ENCODE measurements at places on chromosomes 2 and 18.

- no peak for DNase-seq
Observed at GRCh38 chr2:65030476-65031332, 25.5 kb upstream of the CEP68 start.

DNA sequence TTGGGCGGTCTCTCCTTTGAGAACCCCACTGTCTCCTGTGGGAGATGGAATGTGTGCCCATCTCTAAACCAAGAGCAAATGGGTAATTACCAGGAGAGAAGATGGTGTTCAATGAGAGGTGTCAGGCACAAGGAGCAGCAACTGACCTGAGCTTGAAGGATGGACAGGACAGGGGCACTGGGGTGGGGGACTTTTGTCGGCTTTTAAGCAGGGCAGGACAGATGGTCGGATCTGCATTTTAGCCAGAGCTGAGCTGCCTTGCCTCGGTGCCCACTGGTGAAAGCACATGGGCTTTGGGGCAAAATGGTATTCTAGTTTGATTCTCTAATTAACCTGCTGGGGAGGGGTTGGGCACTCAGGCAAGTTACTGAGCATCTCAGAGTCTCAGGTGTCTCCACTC is 98.0 kb downstream of the INHBB start:
- no peak for DNase-seq

GRCh38 chr2:52192656-52193055 is 1160.7 kb upstream of the NRXN1 start:
- DNase-seq, result no peak

DNA sequence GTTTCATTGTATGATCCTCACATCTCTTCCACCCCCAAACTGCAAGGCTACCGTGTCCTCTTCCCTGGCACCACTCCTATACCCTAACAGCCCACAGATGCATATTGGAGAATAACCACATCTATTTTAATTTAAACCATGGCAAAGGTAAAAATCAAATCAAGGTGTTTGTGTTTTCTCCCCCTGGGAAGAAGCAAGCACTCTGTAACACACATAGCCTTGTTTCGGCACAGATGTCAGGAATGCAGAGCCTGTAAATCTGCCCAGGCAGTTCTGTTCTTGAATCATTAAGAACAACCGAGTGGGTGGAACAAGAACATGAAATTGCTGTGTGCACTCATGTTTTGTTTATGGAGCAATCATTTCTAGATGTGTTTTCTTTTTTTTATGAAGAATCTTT is 6.8 kb upstream of the COX7A2L start:
- DNase-seq, result peak; percentile 25

GRCh38 chr2:170930991-170931266 is 1.9 kb downstream of the GORASP2 start:
- DNase-seq, result no peak

All from fibroblast of gingiva (primary cell).